ENCODE measurements at places on chromosomes 1 and 21.

- DNase-seq = no peak
Measured at GRCh38 chr1:32706491-32706890, 3.9 kb upstream of the SYNC start.

GRCh38 chr1:109167001-109167506 lies 46.7 kb upstream of the SARS1 start:
- DNase-seq = no peak

GRCh38 chr1:89523572-89524368 lies 859 bp upstream of the LRRC8B start:
- peak; percentile 34 for DNase-seq

GRCh38 chr1:13781907-13782633 lies 82.1 kb downstream of the PRDM2 start:
- no peak for DNase-seq

DNA sequence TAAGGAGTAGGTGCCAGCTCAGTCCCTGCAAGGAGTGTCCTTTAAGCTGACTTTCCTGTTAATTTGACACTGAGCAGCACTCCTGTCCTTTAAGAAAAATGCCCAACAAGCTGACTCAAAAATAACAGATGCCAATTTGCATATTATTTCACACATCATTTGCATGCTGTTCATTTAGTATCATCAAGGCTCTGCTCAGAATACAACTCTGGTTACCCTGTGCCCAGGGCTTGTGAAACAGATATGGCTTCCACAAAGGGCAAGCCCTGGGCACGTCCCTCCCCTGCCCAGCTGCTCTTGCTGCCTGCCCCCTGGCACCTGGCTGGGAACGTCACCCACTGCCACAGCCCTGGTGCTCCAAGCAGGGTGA lies 10.3 kb downstream of the KCNN3 start:
- no peak for DNase-seq

DNA sequence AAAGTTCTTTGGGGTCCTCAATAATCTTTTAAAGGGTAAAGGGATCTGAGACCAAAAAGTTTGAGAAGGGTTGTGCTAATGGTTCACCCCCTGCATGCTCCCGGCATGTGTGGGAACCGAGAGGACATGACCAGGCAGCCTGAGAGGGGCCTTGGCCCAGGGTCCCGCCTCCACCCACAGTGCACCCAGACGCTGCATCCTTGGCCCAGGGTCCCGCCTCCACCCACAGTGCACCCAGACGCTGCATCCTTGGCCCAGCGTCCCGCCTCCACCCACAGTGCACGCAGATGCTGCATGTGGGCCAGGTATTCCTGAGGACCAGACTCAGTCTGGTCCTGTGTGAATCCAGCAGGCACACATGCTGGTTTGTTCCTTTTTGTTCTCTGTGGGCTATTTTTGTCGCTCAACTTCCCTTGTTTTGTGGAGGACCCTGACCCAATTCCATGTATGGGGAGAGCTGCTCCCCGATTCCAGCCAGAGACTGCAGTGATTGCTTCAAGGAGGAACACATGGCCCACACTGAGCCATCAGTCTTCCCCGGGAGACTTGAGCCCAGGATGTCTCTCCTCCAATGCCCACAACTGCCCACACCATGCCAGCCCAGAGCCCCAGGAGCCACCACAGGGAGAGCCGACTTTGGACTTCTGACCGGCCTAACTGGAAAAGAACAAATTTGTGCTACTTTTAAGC lies 3.5 kb downstream of the NPHP4 start:
- no peak for DNase-seq

- no peak for DNase-seq
Measured at GRCh38 chr21:44371596-44371995, 18.2 kb downstream of the TRPM2 start.

DNA sequence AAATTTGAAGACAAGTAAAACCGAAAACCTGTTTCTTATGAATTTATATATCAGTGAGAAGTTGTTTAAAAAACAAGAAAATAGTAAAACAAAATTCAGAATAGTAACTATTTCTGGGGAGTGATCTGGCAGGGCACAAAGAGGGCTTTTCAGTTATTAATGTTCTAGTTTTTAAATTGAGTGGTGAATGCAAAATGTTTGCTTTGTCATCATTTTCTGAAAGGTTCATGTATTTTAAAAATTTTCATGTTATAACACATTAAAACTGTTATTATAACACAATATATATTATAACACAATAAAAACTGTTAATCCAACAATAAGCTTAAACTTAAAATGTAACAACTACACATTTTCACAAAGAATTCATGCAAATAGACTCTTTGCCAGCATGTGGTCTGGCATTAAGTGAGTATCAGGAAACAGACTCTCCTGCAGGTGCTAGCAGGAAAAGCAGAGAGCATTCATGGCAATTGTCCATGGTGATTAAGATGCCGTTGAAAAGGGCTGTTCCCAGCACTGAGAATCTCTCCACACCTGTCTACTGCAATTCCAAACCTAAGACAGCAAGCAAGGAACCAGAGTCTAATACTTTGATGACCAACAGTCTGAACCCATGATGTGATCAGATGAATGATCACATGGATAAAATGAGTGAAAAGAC lies 204.9 kb downstream of the TBX15 start:
- no peak for DNase-seq

DNA sequence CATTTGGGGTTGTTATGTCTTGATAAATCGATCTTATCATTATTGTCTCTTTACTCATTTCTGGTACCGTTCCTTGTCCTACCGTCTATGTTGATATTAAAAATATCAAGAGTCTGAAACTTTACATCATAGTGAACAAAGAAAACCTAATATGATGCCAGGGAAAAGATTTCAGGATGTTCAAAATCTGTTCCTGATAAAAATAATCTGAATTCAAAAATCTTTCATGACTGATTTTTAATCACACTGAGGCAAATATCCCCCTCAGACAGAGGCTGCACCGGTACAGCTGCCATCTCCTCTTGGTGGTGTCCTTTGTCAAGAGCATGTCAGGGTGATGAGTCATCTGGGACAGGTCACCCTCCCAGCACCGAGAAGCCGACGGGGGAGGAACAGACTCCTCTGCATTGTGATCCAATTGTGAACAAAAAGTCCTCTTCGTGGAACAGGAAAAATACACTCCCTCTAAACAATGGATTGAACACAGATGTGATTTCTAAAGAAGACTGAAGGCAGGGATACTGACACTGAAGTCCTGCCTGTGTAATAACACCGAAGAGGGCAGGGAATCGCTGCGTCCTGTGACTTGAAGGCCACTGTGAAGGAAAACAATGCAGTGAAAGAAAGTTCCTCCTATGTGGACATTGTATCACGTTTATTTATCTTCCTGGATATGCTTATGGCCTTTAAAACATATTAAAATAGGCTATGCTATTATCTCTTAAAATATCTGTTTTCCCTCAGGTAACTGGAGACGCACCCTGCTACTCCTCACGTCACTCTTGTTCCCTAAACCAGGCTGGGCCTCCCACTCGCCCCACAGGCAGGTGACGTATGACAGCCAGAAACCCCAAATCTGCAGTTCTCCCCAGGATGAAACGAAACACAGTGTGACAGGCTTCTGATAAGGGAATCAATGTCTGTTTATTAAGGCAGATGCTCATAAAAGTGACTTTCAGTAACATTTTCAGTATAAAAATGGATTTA lies 4.3 kb upstream of the SPATC1L start:
- peak; percentile 76 for DNase-seq

GRCh38 chr21:32298148-32298559 lies 501 bp upstream of the MRAP start:
- no peak for DNase-seq

DNA sequence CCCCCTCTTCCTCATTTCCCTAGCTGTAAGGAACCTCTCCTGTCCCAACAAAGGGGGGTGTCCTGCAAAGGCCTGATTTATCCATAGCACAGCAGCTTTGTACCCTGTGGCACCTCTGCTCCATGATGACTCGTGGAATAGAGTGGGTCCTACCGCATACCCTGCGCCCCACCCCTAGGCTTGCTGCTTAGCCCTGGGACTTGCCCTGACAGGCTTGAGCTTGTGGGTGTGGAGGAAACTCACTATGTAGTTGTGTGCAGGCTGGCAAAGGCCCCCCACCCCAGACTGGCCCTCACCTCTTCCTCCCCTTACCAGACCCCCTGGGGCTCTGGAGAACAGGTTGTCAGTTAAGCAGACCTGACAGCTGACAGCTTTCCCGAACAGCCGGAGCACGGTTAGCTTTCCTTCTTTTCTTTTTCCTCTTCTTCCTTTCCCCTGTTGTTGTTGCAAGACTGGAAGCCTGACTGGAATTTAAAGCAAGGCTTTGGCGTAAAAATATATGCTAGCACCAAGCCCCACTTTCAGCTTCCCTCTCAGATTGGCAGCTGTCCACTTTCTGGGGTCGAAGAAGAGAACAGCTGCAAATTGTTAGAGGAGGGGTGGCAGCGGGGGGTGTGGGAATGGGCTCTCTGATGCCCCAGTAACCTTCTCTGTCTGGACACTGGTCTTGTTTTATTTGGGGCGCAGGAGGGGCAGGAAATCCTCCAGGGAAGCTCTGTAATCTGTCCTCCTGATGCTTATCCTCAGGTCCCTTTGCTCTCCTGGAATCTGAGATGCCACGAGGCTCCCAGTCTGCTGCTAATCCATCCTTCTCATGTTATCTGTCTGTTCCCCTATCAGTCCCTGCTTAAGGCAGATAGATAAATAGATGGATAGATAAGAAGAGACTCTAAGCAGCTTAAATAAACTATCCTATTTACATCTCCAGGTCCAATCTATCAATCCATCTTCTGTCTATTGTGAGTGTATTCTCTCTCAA lies 134.6 kb downstream of the BRINP2 start:
- no peak for DNase-seq

- DNase-seq = no peak
Measured at GRCh38 chr1:209539576-209539975, 43.9 kb upstream of the CAMK1G start.

DNA sequence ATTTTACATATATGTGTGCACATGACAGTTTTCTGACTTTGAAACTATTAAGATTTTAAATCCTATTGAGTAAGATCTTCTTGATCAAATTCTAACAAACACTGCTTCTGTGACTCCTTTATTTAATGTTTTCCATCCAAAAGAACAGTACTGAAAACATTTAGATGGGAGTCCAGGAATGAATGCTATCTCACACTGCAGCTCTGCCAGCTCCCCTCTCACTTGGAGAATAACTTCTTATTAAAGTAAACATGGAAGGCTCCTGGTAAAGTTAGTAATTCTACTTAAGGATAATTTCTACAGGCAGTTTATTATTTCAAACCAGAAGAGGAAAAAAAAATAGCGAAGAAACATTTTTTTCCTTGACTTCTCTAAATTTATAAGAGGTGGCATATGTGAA lies 349.1 kb downstream of the DPYD start:
- DNase-seq = no peak

DNA sequence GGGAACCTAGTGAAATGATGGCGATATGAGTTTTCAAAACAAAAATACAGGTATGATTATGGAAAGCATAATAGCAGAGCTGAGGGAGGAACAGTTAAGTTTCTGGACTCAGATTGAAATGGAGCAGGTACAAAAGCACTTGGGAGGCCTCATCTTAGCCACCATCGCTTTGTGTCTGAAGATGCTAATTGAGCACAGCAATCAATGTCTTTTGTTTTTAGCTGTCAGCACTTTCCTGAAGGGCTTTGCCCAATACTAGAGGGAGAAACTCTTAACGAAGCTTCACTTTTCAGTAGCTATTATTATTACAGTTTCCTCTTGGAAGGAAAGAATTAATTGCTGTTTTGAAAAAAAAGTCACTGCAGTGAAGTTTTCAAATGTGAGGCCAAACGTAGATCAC lies 348.7 kb downstream of the RWDD3 start:
- no peak for DNase-seq

DNA sequence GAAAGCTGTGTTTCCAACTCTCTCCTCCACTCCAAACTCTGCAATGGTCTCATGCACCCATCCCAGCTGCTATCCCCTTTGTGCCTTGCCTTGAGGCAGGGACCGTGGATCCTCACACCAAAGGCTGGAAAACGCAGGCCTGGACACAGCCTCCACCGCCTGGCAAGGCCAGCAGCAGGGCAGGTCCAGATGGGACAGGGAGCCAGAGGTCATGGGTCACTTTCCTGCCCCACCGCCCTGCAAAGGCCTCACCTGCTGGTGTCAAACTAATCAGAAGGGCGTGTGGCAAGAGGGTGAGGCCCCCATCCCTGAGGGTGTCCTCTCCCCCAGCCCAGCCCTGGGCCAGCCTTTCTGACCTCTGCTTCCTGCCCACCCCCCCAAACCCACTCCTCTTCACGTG lies 106.3 kb downstream of the PAX7 start:
- DNase-seq = no peak

- no peak for DNase-seq
Measured at GRCh38 chr1:34361781-34362357, 185.2 kb downstream of the C1orf94 start.
